Stimulated activated CD4-positive, alpha-beta T cell treated with anti-CD3 and anti-CD28 coated beads, TNF-alpha, amount 100 ng/mL, for 24 hours (primary cell): ENCODE measurements at places on chromosomes 13 and 19.

DNA sequence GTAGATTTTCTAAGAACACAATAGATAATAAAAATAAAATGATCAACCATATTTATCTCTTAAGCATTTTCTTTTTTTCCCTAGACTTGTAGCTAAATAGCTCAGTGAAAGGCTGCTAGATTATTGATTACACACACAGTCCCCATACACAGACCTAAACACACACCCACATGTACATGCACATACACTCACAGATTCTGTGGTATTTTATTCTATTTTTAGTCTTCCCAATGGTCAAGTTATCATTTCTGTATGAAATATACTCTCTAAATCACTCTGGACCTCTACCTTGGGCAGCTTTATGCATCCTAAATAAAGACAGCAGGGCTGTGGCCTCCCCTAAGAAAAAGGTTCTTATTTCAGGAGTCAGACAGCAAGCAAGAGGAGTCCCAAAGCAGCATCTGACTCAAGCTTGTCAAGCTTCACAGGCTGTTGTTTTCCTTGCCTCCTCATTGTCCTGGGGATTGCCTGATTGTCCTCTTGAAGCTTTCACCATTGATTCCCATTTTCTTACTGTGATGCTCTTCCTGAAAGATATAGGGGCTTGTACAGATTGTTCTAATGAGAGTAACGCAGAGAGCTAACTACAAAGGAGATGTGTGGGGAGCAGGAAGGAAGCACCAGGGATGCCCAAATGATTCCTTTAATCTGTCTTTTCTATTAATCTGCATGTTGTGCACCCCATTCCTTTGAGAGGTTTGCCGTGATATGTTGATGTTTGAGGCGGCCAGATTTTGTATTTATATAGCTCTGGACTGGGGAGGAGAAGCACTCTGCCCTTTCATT, 986.5 kb downstream of the PCDH17 start:
- DNase-seq, result no peak

- DNase-seq, result no peak
Observed at GRCh38 chr13:45055902-45056648, 64.2 kb upstream of the GTF2F2 start.

- DNase-seq, result no peak
Observed at GRCh38 chr19:33186431-33187182, 7.5 kb upstream of the LRP3 start.

- no peak for DNase-seq
Observed at GRCh38 chr19:29893606-29894284, 48.3 kb upstream of the URI1 start.

- no peak for DNase-seq
Observed at GRCh38 chr19:52679598-52679997, 41.4 kb upstream of the ZNF83 start.

DNA sequence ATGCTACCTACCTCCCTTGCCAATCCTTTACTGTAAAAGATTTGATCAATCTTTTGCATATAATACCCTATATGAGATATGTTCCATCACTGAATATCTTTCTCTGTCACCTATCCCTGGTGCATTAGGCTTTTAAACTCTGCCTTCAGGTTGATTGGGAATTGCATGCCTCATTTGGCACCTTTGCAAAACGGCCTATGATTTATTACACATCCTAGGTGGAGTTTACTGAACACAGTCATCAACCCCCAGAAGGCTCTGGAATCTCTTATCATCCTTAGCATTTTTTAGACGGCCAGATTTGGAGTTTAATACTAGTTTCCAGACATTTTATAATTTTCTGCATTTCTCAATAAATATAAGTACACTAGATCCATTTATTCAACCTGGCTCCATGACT, 448.4 kb upstream of the SLC10A2 start:
- DNase-seq, result no peak

DNA sequence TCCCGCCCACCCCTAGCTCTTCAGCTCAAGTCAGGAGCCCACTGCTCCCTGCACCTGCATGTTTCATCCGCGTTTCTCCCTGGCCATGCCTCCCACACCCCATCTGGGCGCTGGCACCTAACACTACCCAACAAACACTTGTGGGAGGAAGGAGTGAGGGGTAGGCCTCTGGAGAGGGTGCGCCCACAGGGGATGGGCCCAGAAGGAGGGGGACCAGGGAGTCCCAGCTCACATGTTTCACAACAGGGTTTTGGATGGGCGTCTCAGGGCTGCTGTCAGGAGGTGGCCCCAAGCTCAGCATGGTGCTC, 12.1 kb upstream of the TMEM86B start:
- DNase-seq, result no peak

DNA sequence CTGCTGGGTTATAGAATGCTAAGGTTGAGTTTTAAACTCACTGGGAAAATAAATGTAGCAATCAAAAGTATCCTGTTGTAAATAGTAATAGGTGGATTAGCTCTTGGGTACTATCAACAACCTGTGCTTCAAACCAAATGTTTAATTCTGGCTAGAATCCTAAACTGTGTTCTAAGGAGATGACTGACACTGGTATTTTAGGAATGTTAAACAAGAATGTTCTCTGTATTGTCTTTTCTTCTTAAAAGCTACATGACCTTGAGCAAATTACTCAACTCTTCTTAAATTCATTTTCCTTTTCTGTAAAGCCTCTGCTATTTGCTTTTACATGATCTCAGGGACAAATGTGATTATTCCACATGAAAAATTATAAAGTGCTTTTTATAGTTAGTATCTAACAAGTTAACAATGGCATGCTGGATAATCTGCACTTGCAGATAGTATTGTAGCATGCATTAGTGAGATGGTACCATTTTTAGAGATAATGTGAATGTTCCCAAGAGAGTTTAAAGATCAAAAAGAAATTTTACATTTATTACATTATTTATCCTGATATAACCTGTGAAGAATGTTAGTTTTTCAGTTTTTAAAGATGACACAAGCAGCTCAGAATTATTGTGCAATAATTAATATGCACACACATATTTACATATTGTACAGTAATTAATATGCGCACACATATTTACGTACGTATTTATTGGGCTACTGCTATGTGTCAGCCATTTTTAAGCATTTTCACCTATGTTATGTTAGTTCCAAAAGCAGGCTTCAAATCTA, 13.6 kb upstream of the EPSTI1 start:
- no peak for DNase-seq

DNA sequence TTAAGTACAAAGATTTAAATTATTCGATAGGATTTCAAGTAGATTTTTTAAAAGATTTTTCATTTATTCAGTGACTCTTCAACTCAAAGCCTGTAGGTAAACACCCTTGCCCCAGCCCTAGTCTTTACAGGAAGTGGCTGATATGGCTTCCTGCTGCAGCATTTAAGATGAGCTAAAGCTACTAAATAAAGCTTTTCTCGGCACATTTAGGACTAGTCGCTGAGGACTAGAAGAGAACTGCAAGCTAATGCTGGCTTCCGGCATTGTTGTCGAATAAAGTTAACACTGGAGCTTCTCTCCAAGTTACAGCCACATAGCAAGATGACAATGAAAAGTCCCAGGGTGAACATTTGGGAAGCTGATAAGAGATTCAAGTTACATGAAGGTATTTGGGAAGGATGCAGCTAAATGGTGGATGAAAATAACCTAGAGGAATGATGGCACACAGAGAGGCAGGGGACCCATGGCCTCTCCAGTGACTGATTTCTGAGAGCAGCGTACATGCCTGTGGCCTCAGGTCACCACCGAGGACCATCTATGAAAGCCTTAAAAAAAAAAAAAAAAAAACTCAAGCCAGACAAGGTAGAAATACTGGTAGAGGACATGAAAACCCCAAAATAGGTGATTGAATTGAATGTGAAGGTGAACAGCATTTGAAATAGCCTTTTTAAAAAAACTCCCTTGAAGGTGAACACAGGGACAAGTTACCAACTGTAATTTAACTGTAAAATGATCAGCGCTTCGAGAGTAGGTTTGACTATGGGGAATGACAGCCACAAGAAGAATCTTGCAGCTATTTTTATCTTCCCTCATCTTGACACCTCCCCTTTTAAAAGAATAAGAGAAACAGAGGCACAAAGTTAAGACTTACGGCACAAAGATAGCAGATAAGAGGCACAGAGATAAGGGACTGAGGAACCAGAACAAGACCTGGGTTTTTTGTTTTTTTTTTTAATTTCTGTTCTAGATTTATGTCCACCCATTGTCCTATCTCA, 155.4 kb downstream of the DCT start:
- DNase-seq, result no peak

GRCh38 chr13:72781451-72782439, at the start of the genes DIS3 and PIBF1:
Gene DIS3 (minus strand): TSS chr13:72781900. CDS start chr13:72781832, 68 bp downstream.
Gene PIBF1 (plus strand): TSS chr13:72782133. CDS start chr13:72783470, 1,337 bp downstream.
- DNase-seq, result peak; percentile 96

DNA sequence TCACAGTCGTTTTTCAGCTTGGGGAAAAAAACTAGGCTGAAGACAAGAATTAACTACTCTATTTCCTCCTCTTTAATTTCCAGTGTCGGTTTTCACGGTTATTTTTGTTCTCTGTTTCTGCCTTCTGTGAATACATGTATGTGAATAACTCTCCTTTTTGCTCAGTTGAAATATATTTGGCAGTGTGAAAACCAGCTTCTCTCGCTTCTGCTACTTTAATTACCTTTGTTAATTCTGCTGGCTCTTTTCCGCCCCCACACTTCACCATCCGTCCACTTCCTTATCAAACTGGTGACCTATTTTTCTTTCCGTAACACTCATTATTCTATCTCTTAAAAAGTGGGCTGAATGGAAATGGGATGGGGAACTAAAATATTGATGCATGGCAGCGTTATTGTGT, 126.4 kb downstream of the POU4F1 start:
- DNase-seq, result no peak

DNA sequence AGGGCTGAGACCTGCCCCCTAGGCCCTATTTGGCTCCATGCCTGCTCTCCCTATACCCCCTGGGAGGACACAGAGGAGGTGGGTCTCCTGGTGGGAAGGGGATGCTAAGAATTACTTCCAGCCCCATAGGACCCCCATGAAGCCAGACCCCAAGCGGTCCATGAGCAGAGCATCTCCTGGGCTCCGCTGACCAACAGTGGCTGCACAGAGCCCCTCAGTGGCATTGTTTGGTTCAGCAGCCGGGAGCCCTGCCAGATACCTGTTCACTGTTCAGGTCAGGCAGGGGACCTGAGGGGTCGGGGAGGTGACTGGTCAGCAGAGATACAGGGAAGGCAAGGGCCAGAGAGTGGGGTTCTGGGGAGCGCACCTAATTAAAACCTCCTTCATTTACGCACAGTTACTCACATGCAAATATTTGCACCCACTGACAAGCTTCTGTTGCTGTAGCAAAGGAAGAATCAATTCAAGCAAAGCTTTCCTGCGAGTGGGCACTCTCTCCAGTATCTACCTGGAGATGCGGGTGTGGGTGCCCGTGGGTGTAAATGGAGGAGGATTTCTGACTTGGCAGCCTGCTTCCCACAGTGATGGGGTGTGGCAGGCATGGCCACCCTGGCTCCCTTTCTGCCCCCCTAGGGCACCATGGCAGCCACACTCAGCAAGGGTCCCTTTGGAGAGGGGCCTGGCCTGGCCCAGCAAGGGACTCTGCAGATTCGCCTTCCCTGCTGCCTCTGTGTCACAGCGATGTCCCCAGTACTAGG, 83.5 kb downstream of the CHST8 start:
- DNase-seq, result no peak

DNA sequence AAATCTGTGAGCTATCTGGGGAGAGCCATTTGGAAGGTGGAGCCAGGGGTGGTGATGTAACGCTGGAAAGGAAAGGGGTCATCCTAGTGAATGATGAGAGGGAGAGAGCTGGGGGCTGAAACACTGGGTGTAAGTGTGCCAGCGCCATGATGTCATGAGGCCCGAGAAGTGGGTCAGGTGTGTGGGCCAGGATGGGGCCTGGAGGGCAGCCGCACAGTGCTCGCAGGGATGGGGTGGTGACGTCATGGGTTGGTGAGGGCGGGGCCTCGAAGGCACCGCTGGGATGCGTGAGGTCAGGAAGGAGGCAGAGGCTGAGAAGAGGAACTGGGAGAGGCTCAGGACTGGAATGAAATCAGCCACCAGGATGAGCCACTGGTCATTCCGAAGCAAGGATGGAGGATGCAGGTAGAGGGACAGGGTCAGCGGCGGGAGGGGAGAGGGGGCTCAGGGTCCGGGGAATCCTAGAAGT, 4.4 kb downstream of the CCDC61 start:
- DNase-seq, result no peak

DNA sequence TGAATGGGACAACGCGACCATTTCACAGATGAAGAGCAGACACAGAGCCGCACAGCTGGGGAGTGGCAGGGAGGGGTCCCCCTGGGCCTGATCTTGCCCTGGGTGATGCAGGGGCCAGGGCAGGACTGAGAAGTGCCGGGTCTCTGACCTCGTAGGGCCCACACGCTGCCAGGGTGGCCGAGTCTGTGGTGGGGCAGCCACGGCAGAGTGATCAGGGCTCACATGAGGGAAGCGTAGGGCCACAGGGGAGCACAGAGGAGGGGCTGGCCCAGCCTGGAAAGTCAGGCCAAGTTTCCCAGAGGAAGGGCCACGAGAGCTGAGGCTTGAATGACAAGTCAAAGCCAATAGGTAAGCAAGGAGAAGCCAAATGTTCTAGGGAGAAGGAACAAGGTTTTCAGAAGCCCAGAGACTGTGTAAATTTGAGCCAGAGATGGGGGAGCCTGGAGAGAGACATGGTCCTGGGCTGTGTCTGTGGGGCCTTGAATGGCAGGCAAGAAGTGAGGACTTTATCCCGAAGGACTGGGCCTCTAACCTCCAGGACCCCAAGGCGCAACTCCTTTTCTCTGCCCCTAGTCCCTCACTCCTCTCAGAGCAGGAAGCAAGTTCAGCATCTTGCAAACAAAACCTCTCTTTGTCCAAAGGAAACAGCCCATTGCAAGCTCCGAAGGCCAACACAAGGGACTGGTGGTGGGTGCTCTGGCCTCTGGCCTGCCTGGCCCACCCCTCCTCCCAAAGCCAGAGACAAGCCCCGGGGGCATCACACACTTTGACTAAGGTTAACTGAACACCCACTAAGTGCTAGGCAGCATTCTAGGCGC, 31.7 kb upstream of the FXYD3 start:
- no peak for DNase-seq

DNA sequence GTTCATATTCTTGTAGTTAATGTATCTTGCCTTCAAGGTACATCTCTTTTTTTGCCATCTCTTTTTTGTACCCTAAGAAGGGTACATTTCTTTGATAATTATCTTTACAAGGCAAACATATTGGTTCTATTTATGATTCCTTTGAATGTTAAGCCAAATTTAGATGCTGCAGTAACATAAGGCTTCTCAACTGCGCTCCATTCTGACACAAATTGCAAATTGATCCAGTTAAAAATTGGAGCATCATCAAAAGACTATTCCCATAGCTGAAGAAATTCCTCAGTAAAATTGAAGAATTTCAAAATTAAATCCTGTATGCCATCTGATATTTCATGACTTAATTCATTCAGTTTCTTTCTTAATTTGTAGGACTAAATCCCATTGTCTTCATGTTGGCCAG, 2.7 kb upstream of the ZNF780A start:
- no peak for DNase-seq

GRCh38 chr13:44263751-44264620, 109.6 kb upstream of the SERP2 start:
- DNase-seq, result no peak
